H54 (cell line): ENCODE measurements at places on chromosomes 13 and 19.

GRCh38 chr13:89115307-89115706 lies 1444.1 kb downstream of the SLITRK5 start:
- DNase-seq, result no peak

- no peak for DNase-seq
Measured at GRCh38 chr19:1523412-1524286, at the start of gene PLK5. PLK5 (plus strand) TSS chr19:1524077; CDS start chr19:1526997, 2,920 bp downstream.

DNA sequence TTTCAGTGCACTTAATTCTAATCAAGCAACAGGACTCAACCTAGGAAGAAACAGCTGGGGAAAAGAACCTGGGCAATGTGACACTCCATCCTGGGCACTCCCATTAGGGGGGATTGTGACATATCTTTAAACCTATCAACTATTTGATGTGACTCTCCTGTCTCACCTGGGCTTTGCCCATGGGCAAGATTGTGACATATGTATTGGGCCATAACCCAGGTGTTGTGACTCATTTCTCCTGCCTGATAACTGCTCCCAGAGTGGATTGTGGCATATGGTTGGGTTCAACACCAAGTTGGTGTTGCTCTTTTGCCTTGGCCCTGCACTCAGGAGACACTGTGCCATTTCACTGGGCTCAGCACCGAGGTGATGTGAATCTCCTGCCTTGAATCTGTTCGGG lies 82.6 kb downstream of the ZNF723 start:
- DNase-seq, result no peak

GRCh38 chr19:54851353-54851752 lies 1.1 kb downstream of the KIR3DL2 start:
- DNase-seq, result no peak

- DNase-seq, result no peak
Measured at GRCh38 chr13:20051366-20051765, 92.8 kb downstream of the ZMYM2 start.

- DNase-seq, result no peak
Measured at GRCh38 chr13:33079960-33080359, 63.7 kb downstream of the KL start.

DNA sequence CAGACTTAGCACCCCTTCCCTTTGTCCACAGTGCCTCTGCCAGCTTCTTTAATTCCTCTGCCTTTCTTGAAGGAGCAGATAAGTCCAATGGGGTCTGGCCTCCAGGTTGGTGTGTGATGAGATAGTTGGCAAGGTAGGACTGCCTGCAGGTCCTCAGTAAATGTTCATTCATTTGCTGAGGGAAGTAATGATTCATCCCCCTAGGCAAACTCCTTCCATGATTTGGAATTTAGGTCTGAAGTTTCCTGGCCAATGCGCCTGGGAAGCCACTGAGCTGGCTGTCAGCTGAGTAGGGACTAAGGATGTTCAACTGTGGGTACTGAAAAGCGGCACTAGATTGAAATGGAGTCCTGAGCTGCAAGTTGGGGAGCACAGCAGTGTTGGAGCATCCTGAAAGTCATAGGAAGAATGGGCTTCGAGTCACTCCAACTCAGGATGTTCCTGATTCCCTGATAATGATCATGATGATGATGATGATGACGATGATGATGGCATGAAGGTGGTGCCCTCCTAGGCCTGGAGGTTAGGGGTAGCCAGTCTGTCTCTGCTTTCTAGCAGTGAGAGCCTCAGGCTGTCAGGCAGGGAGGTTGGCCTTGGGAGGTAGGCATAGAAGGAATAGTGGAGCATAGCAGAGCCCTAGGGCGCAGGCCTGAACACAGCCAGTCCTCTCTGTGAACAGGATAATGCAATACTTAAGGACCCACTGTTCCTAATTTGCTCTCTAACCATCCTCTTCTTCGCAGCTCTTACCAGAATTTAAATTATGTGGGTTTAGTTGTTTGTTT lies 44.7 kb downstream of the COL4A2 start:
- no peak for DNase-seq

DNA sequence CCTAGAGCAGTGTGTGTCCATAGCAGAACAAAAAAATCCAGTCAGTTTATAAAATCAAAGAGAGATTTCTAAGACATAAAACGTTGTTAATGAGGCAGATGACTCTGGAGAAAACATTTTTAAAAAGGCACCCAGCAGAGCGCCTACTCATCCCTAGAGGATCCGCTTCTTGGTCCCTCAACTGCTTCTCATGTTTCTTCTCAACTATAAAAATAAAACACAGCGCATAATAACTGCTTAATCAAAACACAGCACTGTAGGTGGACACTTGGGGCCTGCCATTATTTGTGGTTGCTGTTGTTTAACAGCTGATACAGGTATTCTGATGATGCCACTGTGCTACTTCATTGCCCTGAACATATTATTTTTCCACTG lies 347.9 kb downstream of the FGF9 start:
- no peak for DNase-seq

- DNase-seq, result no peak
Measured at GRCh38 chr19:389935-390289, 19.0 kb downstream of the C2CD4C start.

- no peak for DNase-seq
Measured at GRCh38 chr13:108249150-108249549, 20.4 kb upstream of the TNFSF13B start.

DNA sequence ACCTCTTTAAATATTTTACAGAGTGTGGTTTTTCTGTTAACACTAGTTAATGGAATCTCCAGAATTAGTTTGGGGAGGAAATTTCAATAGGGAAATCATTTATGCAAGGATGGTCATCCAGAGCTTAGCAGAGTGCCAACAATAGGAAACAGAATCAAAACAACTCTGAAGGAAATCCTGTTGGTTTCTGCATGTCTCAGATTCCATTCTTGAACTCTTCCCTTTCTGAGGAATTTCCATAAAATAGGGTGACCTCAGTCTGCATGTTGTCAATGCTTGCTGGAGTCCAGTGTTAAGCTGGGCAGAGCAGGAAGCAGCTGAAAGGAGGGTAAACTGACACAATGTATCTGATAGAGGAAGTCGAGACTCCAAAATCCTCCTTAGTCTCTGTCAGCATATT lies 16.9 kb downstream of the CBY2 start:
- no peak for DNase-seq

GRCh38 chr19:39307046-39307821 lies 11.0 kb downstream of the IFNL1 start:
- DNase-seq, result no peak

DNA sequence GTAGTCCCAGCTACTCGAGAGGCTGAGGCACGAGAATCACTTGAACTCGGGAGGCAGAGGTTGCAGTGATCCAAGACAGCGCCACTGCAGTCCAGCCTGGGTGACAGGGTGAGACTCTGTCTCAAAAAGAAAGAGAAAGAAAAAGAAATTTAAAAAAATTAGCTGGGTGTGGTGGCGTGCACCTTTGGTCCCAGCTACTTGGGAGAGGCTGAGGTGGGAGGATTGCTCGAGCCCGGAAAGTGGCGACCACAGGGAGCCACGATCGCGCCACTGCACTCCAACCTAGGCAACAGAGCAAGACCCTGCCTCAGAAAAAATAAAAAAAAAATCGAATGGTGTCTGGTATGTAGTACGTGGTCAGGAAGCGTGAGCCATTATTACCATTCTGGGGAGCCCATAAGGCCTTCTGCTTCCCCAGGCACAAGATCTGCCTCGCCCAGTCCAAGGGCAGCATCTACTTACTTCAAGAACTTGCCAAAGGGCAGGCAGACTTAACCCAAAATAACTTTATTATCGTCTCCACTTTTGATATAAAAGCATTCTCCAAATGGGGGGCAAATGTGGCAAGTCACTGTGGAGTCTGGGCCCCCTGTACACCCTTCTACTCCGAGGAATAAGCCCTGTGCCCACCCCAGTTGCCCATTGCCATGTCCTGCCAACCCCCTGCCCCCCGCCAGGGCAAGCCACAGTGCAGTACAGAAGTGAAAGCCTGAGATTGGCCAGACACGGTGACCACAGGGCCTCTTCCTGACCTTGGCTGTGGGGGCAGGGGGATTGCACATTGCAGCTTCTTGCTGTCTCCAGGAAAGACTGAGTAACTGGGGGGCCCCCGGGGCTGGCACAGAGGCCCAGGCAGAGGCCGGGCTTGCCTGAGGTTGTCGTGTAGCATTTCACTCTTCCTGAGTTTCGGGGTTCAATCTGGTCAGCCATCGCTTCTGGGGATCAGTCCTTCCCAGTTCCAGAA lies 12.6 kb downstream of the CCL25 start:
- no peak for DNase-seq

DNA sequence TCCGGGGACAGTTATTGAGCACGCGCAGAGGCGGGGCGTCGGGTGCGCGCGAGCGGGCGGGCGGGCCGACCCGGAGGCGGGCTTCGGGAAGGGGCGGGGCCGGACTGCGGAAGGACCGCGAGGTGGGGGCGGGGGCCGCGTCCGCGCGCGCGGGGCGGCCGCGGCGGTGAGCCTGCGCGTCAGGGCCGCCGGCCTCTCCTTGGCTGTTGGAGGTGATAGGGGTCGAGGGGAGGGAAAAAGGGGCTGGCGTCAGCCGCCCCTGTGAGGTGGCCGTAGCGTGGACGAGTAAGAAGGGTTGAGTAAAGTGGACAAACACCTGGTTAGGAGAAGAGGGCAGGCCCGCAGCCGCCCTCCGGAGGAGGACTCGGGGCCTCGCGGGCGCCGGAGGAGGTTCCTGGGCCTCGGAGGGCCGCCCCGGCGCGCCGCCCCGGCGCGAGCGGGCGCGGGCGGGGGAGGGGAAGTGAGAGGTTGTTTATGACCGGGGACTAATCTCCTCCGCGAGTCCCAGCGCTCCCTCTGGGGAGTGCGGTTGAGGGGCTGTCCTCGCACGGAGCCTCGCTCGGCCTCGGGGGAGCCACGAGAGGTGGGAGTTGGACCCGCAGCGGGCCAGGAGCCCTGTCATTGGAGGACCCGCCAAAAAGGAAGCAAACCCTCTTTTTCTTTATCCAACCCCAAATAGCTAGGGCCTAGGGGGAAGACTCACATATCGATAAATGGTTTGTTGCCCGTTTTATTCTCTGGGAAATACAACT lies 547 bp upstream of the INTS6 start:
- peak; percentile 40 for DNase-seq

DNA sequence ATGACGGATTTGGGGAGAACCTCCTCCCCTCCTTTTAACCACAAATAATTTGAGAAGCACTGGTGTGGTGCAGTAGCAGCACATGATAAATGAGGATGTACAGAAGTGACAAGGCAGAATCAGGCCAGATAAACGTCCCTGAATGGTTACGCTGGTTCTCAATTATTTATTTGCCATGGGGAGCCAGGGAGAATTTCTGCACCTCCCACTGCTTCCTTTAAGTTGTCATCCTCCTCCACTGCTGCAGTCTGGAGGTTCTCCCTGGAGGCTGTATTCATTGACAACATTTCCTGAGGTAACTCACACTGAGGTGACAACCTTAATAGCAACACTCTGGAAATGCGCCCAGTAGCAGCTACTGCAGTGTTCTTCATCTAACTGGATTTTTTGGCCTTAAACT lies 308.9 kb upstream of the SLITRK1 start:
- no peak for DNase-seq

DNA sequence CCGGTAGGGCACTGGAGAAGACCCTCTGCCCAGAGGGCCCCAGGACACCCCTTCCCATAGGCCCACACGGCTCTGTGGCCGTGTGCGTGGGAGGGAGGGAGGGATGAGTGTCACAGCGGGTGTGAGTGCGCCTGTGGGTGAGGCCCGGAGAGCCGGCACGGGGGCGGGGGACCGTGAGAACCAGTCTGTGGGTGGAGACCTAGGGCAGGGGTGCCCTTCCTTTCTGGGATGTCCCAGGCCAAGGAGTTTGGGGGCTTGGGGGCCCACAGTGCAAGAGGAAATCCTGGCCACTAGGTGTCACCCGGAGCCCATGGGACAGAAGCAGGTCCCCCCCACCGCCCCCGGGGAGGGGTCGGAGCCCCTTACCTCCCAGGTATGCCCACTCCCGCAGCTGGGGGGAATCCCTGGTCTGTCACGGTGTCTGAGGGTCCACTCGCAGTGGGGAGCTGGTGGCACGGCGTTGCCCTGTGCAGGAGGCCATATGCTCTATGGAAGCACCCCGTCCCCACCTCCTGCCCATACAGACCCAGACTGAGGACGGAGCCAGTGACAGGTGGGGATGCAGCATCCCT lies 16.0 kb upstream of the SLC7A10 start:
- no peak for DNase-seq

- DNase-seq, result peak; percentile 55
Measured at GRCh38 chr13:101520672-101521071, 68.2 kb downstream of the ITGBL1 start.

- DNase-seq, result no peak
Measured at GRCh38 chr19:3210347-3211017, 14.0 kb upstream of the CELF5 start.

GRCh38 chr19:42280815-42281145 lies 11.7 kb downstream of the CIC start:
- DNase-seq, result peak; percentile 82

GRCh38 chr13:31797154-31797775 lies 57.9 kb downstream of the RXFP2 start:
- peak; percentile 16 for DNase-seq

- DNase-seq, result peak; percentile 60
Measured at GRCh38 chr19:30784850-30785457, 412.8 kb downstream of the ZNF536 start.

DNA sequence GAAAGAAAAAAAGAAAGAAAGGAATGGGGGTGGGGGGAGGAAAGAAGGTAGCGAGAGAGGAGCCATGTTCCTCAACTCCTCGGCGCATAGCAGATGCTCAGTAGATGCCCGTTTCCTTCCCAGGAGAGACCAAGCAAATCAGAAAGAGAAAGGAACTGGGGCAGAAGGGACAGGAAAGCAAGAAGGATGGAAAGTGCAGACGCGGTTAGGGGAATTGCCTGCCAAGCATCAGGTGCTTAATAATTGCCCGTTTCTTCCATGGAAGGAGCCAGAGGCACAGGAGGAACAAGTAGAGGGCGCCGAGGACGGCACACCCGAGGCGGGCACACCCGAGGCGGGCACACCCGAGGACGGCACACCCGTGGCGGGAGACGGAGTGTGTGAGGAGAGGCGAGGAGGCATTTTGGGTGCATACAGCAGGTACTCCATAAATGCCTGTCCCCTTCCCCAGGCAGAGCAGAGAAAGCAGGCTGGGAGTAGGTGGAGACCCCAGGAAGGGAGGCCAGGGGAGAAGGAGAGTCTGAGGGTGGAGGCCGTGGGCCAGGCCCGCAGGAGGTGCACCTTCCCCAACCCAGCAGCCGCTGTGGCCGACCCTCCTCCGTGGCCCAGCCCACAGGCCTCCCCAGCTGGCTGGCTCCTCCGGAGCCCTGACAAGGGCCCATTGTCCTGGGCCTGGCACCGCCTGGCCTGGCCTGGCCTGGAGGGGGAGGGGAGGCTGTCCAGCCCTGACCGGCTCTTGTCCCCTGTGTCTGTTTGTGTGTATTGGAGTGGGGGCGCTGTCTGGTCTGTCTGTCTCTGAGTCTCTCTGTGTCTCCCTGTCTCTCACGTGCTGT lies 14.6 kb downstream of the JOSD2 start:
- peak; percentile 59 for DNase-seq
